ENCODE measurements at places on chromosomes 4 and X.

GRCh38 chr4:148961526-148961925 is 519.3 kb upstream of the NR3C2 start:
- no peak for DNase-seq

DNA sequence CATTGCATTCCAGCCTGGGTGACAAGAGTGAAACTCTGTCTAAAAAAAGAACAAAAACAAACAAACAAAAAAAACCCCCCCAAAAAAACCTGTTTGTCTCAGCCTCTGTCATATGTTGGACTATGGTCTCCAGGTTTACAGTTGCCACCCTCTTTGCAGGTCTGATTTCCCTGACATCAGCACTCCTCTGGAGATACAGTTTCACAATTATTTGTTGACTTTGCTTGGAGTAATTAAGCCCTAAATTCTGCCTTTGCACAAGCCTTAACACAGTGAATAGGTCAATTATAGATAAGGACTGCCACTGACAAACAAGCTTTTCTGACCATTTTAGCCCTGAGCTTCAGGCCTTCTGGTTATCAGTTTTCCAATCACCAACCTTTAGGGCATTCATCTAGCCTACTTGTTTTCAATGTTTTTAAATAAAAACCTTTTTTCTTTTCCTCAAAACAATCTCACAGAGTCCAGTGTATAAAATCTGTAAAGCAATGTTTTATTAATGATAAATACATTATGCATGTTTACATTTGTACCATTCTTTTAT is 20.4 kb upstream of the MAPK10 start:
- DNase-seq, result no peak

- no peak for DNase-seq
Observed at GRCh38 chr4:69860521-69861298, 765 bp upstream of the SULT1E1 start.

DNA sequence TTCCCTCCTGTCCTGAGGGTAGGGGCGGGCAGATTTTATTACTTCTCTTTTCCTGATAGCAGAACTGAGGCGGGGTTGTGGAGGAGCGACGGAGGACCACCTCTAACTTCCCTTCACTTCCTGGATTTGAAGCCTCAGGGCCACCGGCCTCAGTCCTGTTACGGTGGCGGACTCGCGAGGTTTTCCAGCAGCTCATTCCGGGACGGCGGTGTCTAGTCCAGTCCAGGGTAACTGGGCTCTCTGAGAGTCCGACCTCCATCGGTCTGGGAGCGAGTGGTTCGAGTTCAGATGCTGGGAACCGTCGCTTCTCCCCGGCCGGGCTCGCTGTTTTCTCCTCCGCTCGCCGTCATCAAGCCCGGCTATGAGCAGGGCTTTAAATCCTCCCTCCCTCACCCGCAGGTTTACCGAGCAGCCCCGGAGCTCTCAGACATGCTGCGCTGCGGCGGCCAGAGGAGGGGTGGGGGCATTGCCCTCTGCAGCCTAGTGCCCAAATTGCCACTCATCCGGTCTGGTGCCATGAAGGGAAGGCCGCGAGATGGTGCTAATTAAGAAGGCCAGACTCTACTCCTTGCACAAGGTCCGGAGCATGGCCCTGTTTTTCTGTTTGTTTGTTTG is 23.3 kb downstream of the HAND2 start:
- no peak for DNase-seq

GRCh38 chr4:94911106-94911505 is 153.4 kb downstream of the BMPR1B start:
- DNase-seq, result no peak

DNA sequence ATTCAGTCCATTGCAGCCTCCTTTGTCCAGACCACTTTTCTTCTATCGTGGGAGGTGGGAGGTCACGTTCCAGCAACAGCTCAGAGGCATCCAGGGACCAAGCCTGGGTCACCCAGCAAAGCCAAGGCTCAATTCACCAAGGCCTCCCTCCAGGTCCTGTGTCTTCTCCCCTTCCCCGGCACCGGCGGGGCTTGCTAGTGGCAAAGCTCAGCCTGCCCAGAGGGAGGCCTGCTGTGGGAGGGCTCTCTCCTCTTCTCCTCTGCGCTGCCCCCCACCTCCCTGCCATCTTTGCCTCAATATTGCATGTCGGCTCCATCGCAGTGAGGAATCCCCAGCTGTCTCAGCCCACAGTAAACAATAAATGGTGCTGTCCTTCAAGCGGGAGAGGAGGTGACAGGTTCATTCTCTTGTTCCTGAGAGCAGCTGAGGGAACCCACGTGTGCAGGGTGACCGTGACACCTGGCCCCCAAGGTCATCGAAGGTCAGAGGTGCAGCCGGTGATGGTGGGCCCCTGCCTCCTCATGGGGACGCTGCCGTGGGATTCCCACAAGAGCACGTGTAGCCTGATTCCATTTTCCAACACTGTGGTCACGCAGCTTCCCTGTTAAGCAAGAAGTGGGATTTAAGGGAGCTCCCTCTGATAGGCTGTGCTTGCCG is 111.5 kb upstream of the PSAPL1 start:
- no peak for DNase-seq

- no peak for DNase-seq
Observed at GRCh38 chr4:17584521-17585213, 7.7 kb downstream of the LAP3 start.

GRCh38 chr4:165556383-165556782 is 177.6 kb downstream of the CPE start:
- peak; percentile 25 for DNase-seq

DNA sequence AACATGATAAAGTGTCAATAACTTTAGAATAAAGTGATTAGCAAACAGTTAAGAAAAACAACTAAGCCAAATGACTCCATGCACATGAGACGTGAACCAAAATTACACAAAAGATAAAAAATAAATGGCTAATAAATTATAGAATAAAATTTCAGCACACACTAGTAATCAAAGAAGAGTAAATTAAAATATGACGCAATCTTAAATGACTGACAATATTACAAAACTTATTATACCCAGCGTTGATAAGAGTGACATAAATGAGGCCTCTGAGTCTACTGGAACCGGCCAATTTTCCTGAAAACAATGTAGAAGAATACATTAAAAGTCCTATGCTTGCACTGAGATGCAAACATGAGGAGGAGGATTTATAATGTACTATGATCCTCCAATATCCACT is 187.4 kb downstream of the DHX15 start:
- no peak for DNase-seq

- DNase-seq, result no peak
Observed at GRCh38 chr4:82562564-82562854, 721 bp upstream of the TMEM150C start.

GRCh38 chrX:40952855-40953254 is 132.4 kb upstream of the USP9X start:
- no peak for DNase-seq

DNA sequence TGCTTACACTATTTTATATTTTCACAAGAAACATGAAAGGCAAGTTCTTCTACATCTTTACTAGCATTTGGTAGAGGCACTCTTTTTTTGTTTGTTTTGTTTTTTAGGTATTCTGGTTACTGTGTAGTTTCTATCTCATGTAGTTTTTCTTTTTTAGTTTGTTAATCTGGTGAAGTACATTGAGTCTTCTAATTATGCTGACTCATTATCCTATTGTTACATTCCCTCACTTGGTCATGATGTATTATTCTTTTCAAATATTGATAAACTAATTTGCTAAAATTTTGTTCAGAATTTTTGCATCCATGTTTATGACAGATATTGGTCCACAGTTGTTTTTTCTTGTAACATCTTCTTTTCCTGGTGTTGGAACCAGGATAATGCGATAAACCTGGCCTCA is 4.7 kb downstream of the GK2 start:
- no peak for DNase-seq

DNA sequence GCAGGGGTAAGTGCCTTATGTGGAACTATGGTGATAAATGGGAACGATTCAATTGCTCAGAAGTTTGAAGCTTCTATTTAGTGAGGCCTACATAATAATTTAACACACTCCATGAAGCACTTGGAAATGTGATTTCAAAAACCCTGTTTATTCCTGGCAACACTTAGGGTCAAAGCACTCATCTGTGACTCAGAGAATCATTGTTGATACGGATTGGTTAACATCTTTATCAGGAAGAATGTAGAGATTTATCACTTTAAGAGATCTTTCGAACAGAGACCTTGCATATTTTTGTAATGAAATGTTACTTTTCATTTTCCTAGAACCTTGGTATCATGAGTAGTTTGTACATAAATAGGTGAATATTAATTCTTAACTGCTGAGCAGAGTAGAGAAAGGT is 269.1 kb upstream of the SLIT2 start:
- peak; percentile 45 for DNase-seq

DNA sequence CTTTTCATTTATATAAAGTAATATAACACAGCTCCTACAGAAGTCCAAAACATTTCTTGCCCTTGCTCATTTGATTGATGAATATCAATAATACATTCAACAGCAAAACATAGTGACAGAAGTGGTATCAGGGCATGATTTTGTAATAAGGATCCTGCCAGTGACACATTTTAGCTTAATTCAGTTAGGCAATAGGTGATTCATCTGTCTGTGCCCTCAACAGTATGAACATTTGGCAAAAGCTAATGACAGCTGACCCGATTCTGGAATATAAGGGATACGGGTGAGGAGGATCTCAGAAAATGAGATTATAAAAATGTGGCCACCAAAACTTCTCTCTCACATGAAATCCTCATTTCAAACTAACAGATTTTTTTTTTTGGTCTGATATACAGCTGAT is 294.0 kb downstream of the CAMK2D start:
- DNase-seq, result peak; percentile 86

DNA sequence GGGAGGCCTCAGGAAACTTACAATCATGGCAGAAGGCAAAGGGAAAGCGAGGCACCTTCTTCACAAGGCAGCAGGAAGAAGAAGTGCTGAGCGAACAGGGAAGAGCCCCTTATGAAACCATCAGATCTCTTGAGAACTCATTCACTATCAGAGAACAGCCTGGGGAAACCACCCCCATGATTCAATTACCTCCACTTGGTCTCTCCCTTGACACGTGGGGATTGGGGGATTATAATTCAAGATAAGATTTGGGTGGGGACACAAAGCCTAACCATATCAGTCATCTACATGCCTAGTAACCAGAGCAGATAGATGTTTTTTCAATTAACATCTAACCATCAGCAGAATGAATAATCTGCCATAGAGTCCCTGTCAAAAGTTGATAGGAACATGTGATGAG is 30.4 kb downstream of the FAM13A start:
- no peak for DNase-seq

DNA sequence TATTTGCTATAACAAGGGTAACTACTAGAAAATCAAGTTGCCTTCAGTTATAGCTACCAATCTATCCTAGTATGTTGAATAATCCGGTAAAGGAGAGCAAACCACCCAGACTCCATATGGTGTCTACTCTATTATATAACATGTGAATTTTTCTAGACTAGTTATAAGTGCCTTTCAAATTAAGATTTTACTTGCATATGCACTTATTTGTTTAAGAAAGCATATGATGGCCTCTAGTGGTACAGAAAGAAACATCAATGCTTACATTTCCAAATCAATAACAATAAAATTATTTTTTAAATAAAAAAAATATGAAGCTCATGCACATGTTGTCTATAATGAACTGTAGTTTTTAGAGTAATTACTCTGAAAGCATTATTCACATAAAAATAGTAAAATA is 1516.4 kb upstream of the PABPC4L start:
- DNase-seq, result peak; percentile 14

GRCh38 chr4:184392748-184393559 is 81.4 kb downstream of the IRF2 start:
- no peak for DNase-seq

GRCh38 chr4:168304744-168305459 is 13.7 kb downstream of the DDX60 start:
- peak; percentile 93 for DNase-seq

DNA sequence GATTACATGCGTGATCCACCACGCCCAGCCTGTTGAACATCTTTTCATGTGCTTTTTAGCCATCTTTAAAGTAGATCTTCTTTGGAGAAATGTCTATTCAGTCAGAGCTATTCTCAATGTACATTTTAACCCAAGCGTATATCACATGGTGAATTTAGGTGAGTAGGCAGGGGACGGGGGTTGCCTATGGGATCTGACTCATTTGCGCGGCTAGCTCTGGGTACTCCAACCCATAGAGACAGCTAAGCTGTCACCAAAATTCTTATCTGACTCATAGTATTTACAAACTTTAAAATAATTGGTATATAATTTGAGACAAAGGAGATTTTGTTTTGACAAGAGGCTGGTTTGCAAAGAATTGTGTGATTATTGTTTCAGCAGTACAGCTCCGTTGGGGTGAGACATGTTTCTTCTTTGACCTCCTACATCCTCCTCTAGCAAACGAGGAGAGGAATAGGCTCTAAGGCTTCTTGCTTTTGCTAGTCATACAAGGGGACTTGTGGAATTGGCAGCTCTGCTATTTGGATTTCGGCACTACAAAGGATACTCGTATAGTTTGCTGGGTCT is 12.0 kb downstream of the NSDHL start:
- DNase-seq, result no peak

DNA sequence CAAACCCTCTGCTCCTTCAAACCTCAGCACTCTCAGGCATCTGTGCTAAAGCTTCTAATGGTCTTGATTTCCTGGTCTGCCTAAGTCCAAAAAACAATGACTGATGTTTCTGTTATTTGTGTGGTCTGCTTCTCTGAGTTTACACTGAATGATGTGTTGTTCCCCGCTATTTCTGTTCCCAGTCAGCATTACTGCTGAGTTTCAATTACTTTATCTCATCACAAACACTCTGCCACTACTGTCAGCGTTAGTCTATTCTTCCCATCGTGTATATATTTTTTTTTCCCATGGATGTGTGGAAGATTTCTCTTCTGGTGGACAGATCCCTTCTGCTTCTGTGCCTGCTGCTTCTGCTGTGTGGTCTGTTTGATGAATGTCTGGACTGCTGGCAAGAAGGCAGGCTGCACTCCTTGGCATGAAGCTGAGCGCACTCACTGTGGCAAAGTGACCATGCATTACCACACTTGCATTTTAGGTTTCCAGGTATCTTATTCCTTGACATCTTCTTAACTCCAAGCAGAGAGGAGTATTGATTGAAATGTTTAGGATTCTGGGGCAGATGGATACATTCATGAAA is 106.9 kb upstream of the PAQR3 start:
- DNase-seq, result no peak

GRCh38 chrX:137305404-137305803 is 260.5 kb upstream of the ZIC3 start:
- no peak for DNase-seq

- DNase-seq, result no peak
Observed at GRCh38 chr4:22003878-22004277, 55.3 kb upstream of the KCNIP4 start.

DNA sequence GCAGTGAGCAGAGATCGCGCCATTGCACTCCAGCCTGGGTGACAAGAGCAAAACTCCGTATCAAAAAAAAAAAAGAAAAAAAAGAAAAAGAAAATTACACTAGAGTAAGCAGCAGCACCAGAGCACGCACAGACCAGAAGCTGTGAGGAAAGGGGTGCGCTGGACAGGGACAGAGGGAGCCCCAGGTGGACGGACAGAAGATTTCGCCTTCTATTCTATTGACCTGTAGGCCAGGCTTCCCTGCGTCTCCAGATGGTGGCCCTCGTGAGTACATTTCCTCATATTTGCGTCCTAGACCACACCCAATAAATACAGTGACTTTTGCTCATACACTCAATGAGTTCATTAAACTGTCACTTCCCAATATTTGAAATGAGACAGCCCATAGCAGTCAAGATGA is 19.1 kb downstream of the MTNR1A start:
- DNase-seq, result no peak

GRCh38 chrX:39782276-39782675 is 315.5 kb downstream of the BCOR start:
- DNase-seq, result no peak
